Kidney epithelial cell (primary cell): ENCODE measurements at places on chromosomes 6 and 20.
A peak's percentile ranks its signal among the peaks of the same experiment; 100 is the strongest.

GRCh38 chr6:8441452-8441851 lies 6.1 kb upstream of the SLC35B3 start:
- DNase-seq, result no peak

GRCh38 chr6:133502441-133503335 lies 261.5 kb downstream of the EYA4 start:
- DNase-seq, result peak; percentile 59

DNA sequence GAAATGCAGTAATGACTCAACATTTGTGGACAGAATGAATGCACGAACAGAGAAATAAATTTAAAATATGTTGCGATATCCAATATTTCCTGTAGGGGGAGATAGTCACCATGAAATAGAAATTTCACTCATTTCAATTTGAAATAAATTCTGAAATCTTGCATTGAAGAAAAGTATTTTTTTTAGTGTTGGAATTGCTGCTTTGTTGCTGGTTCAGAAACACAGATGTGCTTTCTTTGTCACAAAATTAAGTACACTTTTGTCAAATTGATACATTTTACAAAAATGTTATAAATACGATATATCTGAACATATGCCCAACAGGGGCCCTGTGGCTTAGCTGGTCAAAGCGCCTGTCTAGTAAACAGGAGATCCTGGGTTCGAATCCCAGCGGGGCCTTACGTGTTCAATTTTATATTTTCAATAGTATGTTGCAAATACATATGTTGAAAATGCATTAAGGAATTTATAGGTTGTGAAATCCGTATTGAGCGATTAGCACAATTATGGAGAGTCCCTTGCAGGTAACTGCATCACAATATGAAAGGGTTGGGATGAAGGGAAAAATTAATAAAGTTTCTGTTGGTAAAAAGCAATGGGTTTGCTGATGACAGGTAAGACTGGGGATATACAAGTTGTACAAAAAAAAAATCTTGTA lies 85.4 kb upstream of the PRSS16 start:
- DNase-seq, result no peak

- DNase-seq, result no peak
Observed at GRCh38 chr20:38305541-38305940, 1.6 kb downstream of the BPI start.
